ENCODE measurements at places on chromosomes 12 and 14.

- DNase-seq = no peak
Observed at GRCh38 chr12:4506430-4506829, 32.3 kb upstream of the RAD51AP1 start.

DNA sequence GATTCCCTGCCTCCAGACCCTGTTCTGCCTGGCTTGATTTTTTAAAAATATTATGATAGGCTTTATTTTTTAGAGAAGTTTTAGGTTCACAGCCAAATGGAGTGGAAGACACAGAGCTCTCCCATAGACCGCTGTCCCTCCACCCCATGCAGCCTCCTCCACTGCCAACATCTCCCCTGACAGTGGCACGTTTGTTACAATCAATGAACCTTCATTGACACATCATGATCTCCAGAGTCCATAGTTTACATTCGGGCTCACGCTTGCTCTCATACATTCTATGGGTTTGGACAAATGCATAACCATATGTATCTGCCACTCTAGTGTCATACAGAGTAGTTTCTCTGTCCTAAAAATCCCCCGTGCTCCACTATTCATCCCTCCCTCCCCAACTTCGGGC lies 15.9 kb upstream of the PPP1R13B start:
- no peak for DNase-seq

DNA sequence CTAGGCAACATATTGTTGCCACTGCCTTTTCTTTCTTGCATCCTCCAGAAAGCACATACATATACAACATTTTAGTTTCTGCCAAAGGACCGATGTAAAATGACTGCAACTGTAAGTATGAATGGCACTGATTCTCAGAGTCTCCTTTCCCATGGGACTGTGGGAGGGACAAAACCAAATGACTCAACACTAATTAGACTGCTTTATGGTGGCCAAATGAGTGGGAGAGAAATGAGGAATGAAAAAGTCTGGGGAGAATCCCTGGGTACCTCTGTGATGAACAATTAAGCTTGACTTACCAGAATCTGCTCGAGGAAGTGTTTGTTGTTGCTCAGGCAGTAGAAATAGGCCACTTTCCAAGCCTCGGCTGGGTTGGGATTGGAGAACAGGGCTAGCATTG lies 10.1 kb downstream of the ZFYVE26 start:
- DNase-seq = no peak

DNA sequence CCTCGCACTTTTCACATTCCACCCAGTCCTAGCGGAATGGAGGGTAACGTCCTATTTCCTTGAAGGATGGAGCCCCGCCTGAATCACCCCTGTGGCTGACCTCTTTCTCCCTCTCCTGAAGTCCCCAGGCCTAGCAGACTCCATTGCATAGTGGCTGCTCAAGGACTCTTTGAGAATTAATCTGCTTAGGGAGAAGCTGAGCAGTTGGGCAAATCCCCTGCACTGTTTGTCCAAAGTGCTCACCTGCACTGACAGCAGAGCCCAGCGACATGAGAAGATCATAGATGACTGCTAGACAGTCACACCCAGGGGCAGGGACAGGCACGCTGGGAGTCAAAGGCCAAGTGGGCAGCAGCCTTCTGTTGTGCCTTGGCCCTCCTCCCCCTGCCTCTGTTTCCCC lies 37.7 kb upstream of the DICER1 start:
- no peak for DNase-seq

- no peak for DNase-seq
Observed at GRCh38 chr14:24399999-24400718, 1.4 kb downstream of the NYNRIN start.

DNA sequence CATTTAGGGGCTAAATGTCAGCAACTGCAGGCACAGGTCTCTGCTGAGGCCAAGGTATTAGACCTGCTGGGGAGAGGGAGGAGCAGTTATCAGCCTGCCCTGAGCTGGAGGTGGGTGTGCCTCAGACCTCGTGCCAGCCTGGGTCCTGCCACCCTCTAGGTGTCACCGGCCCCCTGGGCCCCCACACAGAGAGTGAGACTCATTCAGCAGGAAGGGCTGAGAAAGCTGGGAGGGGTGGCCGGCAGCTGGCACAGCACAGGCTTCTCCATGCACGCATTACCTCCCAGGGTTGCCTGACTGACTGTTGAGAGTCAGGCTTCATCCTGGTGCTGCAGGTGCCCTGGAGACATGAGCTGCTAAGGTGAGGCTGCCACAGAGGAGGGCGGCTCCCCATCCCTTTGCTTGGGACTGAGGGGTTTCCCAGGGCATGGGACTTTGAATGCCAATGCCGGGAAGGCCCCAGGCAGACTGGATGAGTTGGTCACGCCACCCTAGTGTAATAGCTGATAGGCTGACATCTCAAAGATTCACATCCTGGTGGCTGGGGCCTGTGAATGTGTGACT lies 75.3 kb upstream of the C14orf180 start:
- DNase-seq = peak; percentile 46

DNA sequence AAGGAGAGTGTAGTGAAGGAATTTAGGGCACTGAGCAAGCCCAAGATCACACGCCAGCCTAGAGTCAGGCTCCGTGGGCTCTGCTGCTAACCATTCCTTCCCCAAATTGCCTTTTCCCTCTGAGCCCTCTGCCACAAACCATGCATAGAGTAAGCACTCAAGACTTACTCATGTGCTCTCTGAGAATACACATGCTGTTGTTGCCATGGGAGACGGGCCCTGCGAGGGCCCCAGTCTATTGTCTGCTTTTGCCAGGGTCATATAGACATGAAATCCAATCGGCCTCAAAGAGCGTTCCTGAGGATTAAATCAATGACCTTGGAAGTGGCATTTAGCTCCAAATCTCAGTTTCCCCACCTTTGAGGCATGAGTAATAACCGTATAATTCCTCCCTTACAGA lies 48.7 kb upstream of the WSCD2 start:
- DNase-seq = no peak

GRCh38 chr14:54792288-54792687 lies 110.3 kb downstream of the GCH1 start:
- DNase-seq = peak; percentile 44

GRCh38 chr12:18863769-18864500 lies 126.0 kb downstream of the CAPZA3 start:
- DNase-seq = no peak

GRCh38 chr14:34029921-34030334 lies 79.1 kb upstream of the EGLN3 start:
- no peak for DNase-seq

DNA sequence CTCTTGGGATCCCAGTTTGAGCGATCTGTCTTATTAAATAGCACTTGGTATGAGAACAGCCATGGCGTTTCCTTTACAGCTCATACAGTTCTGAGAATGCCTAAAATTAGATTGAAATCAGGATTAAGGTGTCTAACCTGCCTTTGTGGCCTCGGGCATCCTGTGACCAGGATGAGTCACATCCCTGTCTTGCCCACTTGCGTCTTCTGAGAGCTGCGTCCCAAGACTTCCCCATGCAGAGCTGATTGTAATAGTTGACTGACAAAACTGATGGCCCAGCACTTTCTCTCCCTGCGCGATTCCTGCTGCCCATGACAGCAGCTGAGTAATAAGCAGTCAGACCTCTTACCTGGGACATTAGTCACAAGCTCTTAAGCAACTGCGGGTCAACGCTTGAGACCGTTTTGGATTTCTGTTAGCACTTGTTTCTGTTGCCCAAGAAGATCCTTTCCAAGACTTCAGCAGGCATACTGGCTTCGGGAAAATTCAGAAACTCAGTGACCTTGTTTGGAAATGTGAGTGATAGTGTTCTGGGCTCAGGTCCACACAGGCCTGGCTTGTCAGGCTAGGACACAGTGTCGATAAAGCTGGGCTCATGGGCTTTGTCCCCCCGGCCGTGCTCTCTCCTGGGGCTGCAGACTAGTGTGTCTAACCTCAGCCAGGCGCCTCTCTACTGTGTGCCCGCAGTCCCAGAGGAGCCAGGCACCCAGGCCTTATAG lies 169.9 kb upstream of the HIF1A start:
- peak; percentile 80 for DNase-seq

GRCh38 chr12:124420996-124421674 lies 126.2 kb downstream of the RFLNA start:
- DNase-seq = no peak

GRCh38 chr14:51400139-51400538 lies 160.1 kb downstream of the TMX1 start:
- no peak for DNase-seq

- DNase-seq = no peak
Observed at GRCh38 chr12:20420557-20420956, 52.2 kb downstream of the PDE3A start.

DNA sequence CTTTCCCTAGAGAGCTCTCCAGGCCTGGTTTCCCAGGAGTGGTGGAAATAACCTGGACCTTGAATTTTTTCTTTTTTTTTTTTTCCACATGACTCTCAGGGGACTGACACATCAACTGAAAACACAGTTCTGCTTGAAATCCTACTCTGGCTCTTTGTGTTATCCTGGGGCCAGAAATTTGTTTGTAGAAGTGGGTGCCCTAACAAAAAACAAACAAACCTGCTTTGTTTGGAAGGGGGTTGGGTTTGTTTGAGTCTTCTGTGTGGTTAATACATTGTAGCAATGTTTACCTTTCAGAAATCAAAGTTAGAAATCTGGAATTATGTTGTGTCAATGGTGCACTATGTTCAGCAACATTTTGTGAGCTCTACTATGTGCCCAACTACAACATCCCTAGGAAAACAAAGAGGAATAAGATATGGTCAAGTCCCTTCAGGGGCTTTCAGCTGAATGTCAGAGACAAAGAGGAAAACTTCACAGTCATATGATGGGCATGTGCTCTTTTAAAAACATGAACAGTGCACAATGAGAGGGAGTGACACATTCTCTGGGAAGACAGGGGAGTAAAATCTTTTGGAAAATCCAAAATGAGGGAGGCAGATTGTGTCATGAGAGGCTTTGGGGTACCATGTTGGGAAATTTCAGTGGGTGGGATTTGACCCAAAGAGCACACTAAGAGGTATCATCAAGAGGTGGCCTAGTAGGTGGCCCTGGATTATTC lies 1.5 kb upstream of the IGF1 start:
- no peak for DNase-seq

GRCh38 chr12:6607751-6608591 lies 792 bp upstream of the CHD4 start:
- DNase-seq = no peak

GRCh38 chr12:101564912-101565311 lies 29.9 kb upstream of the MYBPC1 start:
- DNase-seq = no peak

GRCh38 chr12:94207467-94207848 lies 59.1 kb downstream of the PLXNC1 start:
- no peak for DNase-seq

GRCh38 chr12:54145844-54146243 lies 42.9 kb downstream of the SMUG1 start:
- DNase-seq = no peak

DNA sequence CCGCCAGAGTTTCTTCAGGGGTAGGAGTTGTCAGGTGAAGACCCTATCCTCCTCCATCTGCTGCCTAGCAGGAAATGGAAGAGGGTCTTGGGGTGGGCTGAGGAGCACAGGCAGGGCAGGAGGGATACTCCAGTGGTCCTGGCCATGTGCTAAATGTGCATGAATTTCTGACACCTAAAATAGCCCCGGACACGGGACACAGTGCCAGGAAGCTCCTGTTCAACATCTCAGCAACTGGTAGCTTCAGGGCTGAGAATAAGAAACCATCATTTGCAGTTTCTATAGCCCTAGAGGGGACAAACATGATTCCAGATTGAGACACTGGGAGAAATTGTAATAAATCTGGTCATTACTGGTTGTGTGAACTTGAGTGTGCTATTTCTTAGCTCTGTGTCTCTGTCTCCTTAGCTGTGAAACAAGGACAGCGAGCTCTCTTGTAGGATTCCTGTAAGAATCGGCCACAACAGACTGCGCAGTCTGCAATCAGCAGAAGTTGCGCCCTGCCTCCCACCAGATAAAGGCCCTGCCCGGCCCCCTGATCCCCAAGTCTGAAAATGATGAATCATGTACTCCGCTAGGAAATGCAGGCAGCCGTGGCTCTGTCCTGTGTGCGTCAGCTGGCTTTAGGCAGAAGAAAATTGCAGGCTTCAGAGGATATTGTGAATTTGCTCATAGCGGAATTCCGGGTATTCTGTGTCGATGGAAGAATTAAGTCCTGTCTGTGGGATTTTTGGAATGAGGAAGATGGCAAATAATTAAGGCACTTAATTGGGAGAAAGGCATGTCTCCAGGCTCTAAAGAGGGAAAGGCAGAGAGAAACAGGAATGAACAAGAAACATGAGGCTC lies 35.2 kb upstream of the MEG3 start:
- no peak for DNase-seq

DNA sequence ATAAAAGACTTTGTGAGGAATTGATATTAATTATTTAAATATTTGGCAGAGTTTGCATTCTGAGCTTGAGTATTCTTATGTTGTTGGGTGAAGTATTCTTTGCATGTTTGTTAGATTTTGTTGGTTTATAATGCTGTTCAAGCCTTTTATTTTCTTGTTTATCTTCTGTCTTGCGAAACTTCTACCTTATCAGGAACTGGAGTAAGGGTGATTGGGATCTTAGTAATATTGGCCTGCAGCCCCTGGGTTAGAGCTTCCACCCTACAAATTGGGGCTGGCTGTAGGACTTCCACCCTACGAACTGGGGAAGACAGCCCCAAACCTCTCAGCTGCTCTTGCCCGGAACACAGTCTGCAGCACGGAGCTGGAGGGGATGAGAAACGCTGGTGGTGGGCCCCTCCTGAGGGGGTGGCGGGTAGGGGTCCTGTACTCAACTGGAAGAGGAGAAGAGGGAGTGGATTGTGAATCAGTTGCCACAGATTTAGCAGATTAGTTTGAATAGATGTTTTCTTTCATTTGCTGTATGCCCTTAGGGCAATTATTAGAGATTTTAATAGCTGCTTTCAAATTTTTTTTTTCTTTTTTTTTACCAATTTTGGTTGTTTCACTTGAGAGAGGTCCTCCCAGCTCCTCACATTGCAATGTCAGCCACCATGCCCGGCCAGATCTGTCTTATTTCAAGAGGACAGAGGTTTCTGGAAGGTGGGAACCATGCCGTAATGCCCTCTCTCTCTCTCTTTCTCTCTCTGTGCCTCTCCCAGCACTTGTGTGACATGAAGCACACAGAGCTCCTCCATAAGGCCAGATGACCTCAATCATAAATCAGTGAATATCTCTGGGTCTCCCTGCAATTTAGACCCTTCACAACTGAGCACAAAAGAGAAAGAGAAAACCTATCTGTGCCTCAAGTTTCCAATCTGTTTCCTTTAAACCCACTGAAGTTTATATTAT lies 123.4 kb downstream of the DICER1 start:
- DNase-seq = peak; percentile 15

DNA sequence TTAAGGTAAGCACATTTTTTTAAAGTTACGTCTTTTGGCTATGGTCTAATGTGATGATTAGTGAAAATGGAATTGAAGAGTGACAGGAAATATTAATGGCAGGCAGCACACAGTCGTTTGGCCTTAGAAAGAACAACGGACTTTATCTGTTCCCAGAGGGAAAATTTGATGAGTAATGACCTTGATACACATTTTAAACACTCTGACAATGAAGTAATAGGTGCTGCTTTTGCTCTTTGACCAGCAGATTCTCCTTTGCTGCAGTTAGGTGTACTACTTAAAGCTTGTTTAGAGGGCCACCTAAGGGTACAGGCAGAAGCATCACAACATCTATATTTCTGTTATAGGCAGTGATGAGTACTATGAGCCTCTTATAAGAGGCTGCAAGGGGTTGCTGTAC lies 27.1 kb upstream of the RNU6-8 start:
- no peak for DNase-seq

- no peak for DNase-seq
Observed at GRCh38 chr14:37579274-37579673, 15.8 kb downstream of the FOXA1 start.
